ENCODE measurements at places on chromosomes 12 and 14.

- DNase-seq = no peak
These were observed 156.4 kb downstream of the ESR2 start for GRCh38 chr14:64137657-64138290.

GRCh38 chr12:50313256-50313931, 30.1 kb upstream of the LIMA1 start:
- no peak for DNase-seq

GRCh38 chr12:69073035-69073434, 140.1 kb upstream of the CPM start:
- no peak for DNase-seq

DNA sequence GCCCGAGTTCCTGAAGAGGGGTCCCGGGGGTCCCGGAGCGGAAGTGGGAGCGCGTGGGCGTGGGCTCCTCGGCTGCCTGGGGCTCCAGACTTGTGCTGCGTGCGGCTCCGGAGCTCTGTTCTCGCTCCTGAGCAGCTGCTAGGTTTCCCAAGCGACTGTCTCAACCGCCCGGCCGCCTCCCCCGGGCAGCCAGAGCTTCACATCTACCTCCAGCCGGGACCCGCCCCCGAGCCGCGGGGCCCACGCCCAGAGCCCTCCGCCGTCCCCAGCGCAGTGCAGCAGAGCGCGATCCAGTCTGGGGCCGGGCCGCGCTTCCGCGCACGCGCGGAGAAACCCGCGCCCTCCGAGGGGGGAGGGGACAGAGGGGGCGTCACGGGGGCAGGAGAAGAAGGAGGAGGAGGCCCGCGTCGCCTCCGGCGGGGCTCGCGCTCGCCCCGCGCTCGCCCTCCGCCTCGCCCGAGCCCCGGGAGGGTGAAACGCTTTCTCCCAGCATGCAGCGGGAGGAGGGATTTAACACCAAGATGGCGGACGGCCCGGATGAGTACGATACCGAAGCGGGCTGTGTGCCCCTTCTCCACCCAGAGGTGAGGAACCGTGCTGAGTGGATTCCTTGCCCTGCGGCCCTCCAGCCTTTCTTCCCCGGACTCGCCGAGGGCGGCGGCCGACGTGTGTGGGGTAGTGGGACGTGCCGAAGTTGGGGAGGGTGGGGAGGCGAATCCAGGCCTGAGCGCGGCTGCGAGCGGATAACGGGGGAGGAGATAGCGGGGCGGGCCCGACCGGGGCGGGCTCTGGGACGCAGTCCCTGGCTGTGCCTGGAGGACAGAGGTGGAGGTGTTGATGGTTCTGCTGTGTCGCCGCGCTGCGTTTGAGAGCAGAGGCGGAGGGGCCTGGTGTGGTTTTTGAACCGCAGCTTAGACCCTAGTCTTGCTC, at the start of gene ZDHHC17:
TSS of gene ZDHHC17 (plus strand) at position 370 of the 930 bp plus-strand sequence. CDS start at position 492, 122 bp downstream.
- peak; percentile 85 for DNase-seq

GRCh38 chr14:62734831-62735230, 310.4 kb downstream of the KCNH5 start:
- no peak for DNase-seq

- DNase-seq = no peak
These were observed 1057.7 kb downstream of the VRK1 start for GRCh38 chr14:97854918-97855317.

DNA sequence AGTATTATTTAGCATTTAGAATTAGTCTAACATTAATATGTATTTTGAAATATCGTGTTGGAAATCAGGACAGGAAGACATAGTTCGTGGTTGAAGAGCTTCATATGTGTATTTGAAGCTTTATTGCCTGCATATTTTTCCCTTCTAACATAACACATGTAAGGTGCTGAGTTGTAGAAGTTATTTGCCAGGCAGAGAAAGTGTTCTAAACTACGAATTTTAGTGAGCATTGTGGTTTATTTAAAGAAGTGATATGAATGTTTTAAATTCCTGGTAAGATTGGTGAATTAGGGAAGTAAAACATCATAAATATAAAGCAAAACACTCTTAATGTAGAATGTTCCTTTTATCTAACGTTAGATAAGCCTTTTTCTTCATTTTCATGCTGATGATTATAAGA, 2.5 kb downstream of the RASSF3 start:
- DNase-seq = no peak

- no peak for DNase-seq
These were observed 370.1 kb upstream of the DDHD1 start for GRCh38 chr14:53523226-53523625.

DNA sequence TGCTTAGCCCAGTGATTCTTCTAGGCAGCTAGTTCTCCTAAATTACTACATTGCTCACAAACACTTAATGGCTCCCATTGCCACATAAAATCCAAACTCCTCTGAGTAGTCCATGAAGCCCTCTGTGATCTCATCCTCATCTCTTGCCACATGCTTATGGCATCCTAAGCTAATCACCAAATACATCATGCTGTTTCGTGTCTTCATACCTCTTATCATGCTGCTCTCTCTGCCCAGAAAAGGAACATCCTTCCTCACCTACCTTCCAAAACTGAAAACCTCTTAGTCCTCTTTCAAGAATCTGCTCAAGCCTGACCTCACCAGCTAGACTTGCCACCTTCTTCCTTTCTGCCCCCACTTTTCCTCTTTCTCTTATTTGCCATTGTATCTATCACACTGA, 108.5 kb downstream of the DUSP6 start:
- DNase-seq = no peak

DNA sequence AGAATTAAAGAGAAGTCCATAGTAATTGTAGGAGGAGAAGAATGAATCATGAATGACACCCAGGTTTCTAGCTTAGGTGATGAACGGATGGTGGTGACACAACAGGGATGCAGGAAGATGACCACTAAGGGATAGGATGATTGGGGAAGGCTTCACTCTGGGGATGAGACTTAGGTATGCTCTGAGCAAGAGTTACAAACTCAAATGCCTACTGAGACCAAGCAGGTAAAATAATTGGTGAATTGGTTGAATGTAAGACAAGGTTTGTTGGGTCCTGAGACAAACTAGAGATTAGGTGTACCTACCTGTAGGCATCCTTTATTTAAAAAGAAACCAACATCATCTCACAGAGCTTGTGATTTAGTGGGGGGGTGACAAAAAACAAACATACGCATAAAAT, 116.3 kb downstream of the CFAP54 start:
- no peak for DNase-seq

DNA sequence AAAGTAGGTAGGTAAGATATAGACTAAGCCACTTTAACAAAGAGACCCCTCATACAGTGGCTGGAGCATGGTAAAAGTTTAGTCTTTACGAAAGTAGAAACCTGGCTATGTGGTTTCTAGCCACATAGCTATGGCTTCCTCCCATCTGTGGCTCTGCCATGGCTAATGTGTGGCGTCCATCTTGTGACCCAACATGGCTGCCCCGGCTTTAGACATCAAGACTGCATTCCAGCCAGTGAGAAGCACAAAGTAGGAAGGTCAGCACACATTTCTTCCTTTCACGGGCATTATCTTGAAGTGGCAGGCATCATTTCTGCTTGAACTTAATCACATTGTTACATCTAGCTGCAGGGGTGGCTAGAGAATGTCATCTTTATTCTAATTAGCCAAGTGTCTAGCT, 148.3 kb downstream of the TBX5 start:
- no peak for DNase-seq

DNA sequence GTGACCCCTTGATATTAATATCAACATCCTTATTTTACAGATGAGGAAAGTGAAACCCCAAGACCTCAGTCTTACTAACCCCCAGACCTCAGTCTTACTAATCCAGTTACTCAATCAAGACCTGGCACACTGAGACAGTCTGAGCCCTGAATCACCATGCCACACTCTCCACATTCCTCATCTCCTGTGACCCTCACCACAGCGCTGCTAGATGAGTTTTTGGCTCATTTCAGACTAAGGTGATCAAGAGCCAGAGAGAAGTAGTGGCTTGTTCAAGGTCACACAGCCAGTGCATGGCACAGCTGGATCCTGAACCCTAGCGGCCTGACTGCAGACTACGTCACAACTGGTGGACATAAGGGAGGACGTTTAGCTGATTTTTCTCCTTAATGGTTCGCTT, 579.2 kb downstream of the BCL11B start:
- no peak for DNase-seq

- DNase-seq = no peak
These were observed 135.1 kb downstream of the SLC38A1 start for GRCh38 chr12:46133751-46134150.

DNA sequence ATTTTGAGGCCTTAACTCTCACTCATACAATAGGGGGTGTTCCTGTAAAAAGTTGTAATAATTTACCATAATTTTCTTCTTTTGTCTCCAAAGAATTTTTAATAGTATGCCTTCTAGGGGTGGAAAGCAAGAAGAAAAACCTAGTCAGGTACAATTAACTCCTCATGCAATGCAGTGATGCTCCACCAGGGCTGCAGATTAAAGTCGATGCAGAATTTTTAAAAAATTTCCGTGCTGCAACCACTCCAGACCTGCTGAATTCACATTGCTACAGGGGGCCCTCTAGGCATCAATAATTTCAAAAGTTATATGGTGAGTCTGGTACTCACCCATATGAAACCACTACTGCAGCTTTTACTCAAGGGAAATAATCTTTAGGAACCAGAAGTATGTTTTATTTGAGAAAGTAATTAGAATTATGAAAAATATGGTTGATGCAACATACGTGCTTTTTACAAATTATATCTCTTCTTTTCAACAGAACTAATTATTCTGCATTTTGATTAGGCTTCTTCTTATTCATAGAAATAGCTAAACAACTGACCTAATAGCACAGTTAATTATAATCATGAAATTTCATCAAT, 353.2 kb downstream of the BCAT1 start:
- no peak for DNase-seq

DNA sequence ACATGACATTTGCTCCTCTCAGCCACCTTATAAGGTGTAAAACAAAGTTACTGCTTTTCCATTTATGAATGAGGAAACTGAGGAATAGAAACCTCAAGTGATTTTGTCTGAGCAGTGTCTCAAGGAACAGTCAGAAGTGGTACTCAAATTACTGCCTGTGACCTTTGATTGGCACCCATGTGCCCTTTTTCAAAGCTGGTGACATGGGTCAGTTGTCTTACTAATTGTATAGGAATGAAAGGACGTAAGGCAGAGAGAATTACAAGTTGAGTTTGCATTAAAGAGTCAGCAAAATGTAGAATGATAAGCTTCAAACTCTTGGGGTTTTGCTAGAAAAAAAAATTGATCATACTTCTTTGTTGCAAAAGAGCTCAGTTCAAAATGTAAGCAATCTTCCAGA, 129.1 kb downstream of the GTF2A1 start:
- DNase-seq = no peak

DNA sequence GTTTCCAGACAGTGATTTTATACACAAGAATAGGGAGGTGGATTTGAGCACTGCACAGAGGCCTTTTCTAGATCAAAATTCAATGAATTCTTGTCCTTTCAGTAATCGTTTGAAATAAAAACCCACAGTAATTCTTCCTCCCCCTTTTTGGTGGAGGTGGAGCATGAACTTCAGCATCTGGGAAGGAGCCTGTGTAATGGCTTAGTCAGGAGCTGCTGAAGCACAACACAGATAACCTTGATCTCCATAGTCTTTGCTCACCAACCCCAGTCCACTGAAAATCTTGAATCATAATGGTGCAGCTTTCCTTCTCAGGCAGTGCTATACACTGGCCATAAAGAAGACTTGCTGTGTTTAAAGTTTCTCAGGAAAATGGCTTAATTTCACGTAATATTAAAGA, 6.4 kb upstream of the TBPL2 start:
- DNase-seq = no peak

GRCh38 chr14:54310151-54310850, 86.5 kb upstream of the CDKN3 start:
- no peak for DNase-seq

DNA sequence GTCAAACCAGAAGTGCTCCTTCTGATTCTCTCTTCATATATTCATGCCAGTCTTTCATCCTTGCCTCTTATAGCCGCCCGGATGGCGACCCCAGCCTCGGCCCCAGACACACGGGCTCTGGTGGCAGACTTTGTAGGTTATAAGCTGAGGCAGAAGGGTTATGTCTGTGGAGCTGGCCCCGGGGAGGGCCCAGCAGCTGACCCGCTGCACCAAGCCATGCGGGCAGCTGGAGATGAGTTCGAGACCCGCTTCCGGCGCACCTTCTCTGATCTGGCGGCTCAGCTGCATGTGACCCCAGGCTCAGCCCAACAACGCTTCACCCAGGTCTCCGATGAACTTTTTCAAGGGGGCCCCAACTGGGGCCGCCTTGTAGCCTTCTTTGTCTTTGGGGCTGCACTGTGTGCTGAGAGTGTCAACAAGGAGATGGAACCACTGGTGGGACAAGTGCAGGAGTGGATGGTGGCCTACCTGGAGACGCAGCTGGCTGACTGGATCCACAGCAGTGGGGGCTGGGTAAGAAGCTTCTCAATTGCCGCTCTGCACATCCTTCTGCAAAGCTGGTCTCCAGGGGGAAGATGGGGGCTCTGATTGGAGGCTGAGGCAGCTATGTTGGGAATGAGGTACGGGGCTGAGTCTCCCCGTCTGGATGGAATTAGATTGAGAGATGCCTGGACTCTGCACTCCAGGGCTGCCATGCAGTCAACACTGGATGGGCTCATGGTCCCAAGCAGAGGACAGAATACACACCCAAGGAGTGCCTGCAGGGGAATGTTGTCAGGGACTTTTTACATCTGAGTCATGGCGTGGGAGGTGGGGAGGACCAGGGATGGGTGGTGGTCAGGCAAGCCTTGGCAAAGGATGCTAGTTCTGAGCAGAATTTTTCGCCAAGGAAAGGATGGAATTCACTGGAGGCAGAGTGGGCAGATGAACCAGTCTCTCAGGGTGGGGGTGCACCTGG, 1.3 kb downstream of the BCL2L2 start:
- no peak for DNase-seq

GRCh38 chr14:99570544-99571302, 33.3 kb downstream of the CCDC85C start:
- no peak for DNase-seq

GRCh38 chr12:127304751-127305725, 961.9 kb upstream of the TMEM132C start:
- DNase-seq = no peak

GRCh38 chr12:23949348-23950209, at the start of gene SOX5:
Gene SOX5 (minus strand): TSS chr12:23949670. CDS start chr12:23949601, 69 bp downstream.
- DNase-seq = peak; percentile 76

- DNase-seq = no peak
These were observed 16.9 kb downstream of the AEBP2 start for GRCh38 chr12:19456176-19456575.

DNA sequence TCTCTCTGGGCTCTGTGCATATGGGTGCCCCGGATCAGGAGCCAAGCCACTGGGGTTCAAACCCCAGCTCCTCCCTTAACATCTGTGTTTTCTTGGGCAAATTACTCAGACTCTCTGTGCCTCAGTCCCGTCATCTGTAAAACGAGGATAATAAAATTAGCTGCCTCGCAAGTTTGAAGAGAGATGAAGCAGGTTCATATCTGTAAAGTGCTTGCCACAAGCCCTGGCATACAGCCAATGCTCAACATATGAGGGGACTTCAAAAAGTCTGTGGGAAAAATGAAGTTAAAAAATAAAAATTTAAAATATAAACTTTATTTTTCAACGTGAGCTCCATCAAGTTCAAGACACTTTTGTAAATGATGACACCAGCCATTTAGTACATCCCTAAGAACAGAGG, 276.7 kb downstream of the FOXN3 start:
- no peak for DNase-seq

Measured in NCI-H446 (cell line).